ENCODE measurements at places on chromosomes 3 and 15.

- no peak for DNase-seq
Measured at GRCh38 chr3:61848885-61849284, 287.5 kb downstream of the PTPRG start.

GRCh38 chr15:74869726-74870407 lies 3.3 kb downstream of the SCAMP2 start:
- no peak for DNase-seq

- no peak for DNase-seq
Measured at GRCh38 chr15:67082007-67082536, 16.7 kb downstream of the SMAD3 start.

DNA sequence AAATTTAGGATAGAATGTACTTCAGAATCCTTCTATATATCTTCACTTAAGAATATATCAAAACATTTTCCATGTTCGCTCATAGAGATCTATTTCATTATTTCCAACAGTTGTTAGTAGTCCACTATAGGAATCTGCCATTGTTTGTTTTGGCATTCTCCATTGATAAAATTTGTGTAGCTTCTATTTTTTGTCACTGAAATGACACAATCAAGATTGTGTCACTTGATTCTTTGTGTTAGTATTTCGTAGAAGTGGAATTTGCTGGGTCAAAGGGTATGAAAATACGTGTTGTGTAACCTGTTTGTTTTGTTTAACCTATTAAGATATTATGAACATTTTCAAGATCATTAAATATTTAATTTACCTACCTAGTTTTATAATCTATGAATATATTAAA lies 15.9 kb upstream of the GPR156 start:
- DNase-seq = no peak

DNA sequence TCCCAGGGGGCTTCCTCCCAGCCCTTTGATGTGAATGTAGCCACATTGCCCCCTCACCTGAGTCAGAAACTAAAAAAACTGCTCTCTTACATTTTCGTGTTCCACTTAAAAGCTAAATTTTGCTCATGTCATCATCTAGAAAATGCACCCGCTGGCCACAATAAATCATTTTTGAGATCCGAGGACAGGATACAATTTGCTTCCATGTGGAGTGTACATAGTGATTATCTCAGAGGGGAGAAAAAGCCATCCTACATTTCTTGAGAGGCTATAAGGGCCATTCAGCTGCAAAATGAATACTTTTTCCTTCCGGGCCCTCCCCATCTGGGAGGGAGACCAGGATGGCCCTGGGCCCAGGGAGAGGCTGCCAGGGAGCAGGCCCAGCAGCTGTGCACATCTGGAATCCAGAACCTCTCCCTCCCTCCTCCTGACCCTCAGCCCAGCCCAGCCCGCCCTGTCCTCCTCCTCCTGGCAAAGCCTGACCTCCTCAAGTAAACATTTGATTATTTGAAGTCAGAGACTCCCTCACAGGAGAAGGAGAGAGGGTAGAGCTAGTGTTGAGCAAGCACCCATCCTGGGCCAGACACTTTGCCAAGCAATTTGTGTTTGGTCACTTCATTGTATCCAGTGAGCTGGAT lies 59.1 kb downstream of the CORO2B start:
- peak; percentile 30 for DNase-seq

GRCh38 chr15:23074684-23075083 lies 35.3 kb upstream of the TUBGCP5 start:
- no peak for DNase-seq

- DNase-seq = no peak
Measured at GRCh38 chr15:41535544-41535943, 8.5 kb downstream of the RPAP1 start.

- DNase-seq = peak; percentile 87
Measured at GRCh38 chr15:99486371-99487336, 79.1 kb upstream of the MEF2A start.

GRCh38 chr3:16182183-16182582 lies 7.7 kb downstream of the GALNT15 start:
- no peak for DNase-seq

GRCh38 chr3:111303760-111304159 lies 232.1 kb downstream of the NECTIN3 start:
- DNase-seq = no peak

DNA sequence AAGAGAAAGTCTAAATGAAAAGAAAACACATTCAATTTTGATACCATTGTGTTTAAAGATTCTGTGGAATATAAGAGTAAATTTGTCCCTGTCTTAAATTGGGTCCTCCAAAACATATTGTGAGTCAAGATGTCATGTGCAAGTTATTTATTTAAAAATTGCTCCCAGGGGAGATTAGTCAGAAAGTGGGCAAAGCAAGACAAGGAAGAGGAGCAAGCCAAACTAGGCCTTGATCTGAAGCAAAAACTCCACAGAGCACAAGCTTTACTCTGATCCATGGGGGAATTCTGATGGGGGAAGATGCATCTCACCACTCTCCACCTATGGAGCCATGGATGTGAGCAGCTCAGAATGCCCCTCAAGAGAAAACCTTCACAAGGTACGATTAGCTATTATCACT lies 342.8 kb upstream of the IL12A start:
- no peak for DNase-seq

- DNase-seq = no peak
Measured at GRCh38 chr15:74392451-74392830, 25.0 kb upstream of the CYP11A1 start.

GRCh38 chr15:35327789-35328188 lies 218.2 kb downstream of the DPH6 start:
- DNase-seq = no peak

DNA sequence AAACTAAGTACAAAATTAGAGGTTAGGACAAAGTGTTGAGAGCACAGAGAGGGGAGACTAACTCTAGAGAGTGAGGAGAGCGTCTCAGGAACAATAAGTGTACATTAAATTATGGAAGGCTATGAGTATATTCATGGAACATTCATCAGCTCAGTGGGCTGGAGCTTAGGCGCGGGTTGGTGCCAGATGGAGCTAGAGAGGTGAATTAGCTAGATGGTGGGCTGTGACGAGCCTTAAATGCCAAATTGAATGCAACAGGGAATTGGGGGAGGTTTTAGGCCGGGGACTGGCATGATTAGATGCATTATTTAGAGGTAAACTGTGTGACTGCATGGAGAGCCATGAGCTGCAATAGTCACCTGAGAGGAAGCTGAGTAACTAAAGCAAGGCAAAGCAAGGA lies 97.1 kb downstream of the TMEM108 start:
- peak; percentile 55 for DNase-seq

DNA sequence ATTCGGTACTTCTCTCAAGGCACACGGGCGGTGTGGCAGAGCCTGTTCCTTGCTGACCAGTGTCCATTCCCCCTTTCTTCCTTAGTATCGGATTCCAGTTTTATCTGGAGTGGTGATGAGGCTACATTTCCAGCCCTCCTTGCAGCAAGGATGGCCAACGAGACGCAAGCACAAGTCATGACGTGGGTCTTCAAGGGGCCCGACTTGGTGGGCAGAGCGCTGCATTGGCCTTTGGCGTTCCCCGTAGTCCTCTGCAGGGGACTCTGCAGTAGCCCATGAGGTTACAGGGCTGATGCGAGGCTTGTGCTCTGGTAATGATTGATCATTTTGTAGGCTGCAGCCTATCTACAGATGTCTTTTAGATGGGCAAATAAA lies 194.5 kb downstream of the OPA1 start:
- no peak for DNase-seq

GRCh38 chr3:189985948-189986347 lies 134.7 kb downstream of the P3H2 start:
- no peak for DNase-seq

GRCh38 chr3:12707449-12707848 lies 43.5 kb upstream of the RAF1 start:
- peak; percentile 97 for DNase-seq

- no peak for DNase-seq
Measured at GRCh38 chr3:125359700-125360099, 15.4 kb downstream of the ZNF148 start.

GRCh38 chr3:141227752-141228151 lies 3.9 kb upstream of the PXYLP1 start:
- DNase-seq = no peak

DNA sequence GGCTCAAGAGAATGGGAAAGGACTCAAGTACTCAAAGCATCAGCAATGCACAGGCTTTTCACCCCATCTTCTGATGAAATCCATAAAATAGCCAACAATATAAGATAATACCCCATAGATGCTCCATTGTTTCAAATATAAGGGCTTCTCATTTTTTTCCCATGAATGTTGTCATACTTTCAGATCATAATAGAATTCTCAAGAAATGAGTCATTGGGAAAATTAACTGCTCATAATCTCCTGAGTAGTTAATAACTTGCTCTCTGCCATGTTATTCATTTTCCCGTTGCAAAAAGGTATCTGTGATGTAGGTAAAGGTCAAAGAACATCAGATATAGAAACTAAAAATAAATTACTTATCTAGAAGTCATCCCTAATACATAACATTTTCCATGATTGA lies 121.9 kb downstream of the NSUN3 start:
- DNase-seq = no peak

GRCh38 chr3:46107682-46108081 lies 80.4 kb upstream of the XCR1 start:
- DNase-seq = no peak

DNA sequence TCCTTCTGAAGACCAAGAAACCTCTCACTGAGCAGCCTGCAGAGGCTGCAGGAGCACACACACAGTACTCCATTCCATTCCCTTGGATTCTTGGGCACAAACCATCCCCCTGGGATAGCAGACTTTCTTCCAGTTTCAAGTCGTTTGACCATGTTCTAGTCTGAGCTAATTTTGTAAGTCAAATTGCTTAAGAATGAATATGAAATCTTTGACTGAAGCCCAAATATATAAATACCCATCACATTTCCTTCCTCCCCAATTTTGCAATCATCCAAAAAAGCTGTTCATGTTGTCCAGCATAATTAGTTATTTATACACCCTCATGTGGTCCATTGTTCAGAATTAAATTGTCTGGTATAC lies 231.2 kb upstream of the TPRG1 start:
- DNase-seq = no peak

GRCh38 chr15:63517628-63518027 lies 13.2 kb downstream of the USP3 start:
- DNase-seq = no peak

- DNase-seq = no peak
Measured at GRCh38 chr15:24901409-24901808, 53.4 kb upstream of the SNRPN start.

DNA sequence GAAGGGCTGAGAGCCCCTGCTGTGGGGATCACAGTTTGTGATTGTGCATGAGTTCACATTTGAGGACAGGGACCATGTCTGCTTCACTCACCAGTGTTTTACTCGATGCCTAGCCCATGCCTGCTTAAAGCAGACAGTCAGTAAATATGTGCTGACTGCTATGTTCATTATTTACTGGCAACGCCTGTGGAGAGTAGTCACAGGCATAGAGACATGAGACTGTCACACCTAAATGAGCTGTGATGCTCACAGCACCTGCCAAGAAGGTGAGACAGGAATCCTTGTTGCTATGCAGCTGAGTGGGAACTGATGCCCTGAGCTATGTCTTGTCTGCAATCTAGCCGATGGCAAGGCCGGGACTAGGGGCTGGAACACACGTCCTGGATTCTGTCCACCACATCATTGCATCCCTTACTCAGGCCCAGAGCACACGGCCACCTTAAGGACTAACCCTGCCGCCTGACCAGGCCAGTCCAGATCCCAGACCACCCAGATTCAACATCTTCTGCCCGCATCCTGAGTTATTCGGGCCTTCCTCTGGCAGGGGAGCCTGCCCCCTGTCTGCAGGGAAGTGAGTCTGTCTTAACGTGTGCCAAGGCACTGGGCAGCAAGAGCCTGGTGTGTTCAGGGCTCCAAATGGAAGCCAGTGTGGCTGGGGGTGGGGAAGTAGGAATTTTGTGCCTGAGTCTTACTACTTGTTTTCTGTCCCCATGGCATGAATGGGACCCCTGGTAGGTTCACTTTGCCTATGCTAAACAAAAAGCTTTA lies 44.8 kb downstream of the FGD5 start:
- no peak for DNase-seq

GRCh38 chr3:114745322-114746240 lies 401.5 kb downstream of the ZBTB20 start:
- no peak for DNase-seq

- no peak for DNase-seq
Measured at GRCh38 chr3:64384561-64384960, 159.3 kb upstream of the PRICKLE2 start.

- DNase-seq = no peak
Measured at GRCh38 chr3:162863579-162863978, 1367.0 kb downstream of the OTOL1 start.

GRCh38 chr3:141876891-141877621 lies 613 bp downstream of the ATP1B3 start:
- peak; percentile 58 for DNase-seq

DNA sequence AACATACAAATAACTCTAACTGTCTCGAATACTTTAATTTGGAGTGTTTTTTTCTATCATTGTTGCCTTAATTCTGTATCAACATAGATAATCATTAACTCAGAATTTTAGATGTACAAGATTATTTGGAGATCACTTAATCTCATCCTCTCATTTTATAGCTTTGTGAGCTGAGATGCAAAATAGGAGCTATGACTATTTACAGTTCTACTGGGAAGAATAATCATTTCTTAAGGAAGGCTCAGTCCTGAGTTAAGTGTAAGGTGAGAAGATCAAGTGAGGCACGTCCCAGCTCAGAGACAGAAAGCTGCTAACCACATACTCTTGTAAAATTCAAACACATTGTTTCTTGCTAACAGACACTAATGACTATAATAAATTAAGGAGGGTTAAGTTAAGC lies 66.2 kb downstream of the CCDC54 start:
- no peak for DNase-seq

DNA sequence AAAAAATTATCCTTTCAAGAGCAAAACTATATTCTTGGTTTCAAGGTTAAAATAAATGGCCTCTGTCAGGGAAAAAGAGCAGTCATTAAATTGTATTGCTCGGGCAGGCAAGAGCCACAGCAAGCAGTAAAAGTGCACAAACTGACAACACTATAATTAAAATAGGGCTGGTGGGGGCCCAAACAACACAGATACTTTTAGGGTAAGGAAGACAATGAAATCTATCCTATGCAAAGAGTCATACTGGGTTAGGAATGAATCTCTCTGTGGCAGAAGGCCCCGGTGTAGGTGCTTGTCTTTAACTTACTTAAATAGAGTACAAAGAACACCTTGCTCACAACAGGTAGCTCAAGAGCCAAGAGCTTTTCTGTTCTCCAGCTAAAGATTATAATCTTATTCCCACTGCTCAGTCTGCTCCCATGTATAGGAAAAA lies 94.7 kb downstream of the DLG1 start:
- no peak for DNase-seq

- DNase-seq = no peak
Measured at GRCh38 chr3:105527949-105528348, 161.2 kb downstream of the ALCAM start.
